ENCODE measurements at places on chromosomes 11 and 22.
A peak's percentile ranks its signal among the peaks of the same experiment; 100 is the strongest.

DNA sequence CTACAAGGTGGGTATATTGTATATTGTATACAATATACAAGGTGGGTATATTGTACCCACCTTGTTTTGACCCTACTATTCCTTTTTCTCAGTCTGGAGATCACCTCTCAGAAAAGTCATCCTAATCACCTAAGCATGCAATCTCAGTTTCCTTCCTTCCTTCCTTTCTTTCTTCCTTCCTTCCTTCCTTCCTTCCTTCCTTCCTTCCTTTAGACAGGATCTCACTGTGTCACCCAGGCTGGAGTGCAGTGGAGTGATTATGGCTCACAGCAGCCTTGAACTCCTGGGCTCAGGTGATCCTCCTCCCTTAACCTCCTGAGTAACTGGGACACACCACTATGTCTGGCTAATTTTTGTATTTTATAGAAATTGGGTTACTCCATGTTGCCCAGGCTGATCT is 1.2 kb upstream of the KCNE3 start:
- DNase-seq: no peak

DNA sequence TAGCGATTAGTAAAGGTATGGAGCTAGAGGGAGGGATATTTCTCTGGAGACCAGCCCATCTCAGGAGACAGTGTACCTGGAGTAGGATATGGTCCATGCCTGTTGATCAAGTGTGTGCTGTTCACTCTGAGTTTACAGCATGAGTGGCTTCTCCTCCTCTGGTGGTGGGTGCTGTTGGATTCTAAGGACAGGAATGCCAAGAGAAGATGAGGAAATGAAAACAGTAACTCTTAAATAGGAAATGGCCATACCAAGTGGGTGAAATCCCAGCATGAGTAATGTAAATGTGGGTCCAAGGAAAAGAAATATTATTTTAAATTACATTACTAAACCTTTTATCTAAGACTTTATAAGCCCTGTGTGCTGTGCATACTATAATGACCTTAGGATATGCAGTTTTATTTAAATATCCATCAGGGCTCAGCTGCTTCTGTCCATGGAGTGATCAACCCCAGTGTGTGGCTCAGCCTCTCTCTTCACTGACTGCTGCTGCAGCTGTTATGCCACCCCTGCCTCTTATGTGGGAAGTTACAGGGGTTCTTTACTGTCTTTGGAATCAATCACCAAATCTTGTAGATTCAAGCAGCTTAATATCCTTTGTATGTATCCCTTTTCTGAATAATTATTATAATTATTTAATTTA is 54.3 kb downstream of the FAT3 start:
- DNase-seq: no peak

DNA sequence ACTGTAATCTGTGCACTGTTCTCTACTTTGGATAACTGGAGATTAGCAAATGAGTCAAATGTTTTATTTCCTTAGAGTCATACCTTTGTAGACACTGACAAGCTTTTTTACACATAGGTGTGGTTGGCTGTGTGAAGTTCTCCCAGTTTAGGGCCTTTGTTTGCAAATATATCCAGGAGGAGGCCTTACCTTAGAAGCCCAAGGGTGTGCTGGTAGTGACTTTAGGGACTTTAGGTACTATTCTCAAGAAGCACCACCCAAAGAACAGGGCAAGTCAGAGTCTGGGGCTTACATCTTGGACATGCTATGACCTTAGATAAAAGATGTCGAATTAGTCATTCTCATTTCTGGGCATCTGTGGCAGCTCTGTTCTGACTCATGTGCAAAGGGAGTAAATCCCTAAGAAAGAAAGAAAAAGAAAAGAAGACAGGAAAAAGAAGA is 4.8 kb upstream of the FAR1 start:
- no peak for DNase-seq

DNA sequence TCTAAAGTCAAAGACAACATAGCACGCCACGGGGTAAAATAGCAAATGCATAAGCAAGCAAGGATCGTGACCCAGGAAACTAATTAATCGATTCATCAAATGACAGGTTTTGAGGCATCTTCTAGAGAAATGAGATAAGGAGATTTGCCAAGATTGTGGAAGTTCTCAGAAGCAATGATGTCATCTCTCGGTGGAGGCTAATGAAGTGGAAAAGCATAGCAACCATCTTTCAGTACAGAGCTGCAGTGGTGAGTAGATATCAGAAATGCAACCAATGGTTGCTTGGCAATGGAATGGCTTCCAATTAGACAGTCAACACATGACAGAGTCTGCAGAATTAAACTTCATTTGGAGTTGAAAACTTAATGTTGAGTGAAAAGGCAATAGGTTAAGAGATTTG is 116.0 kb downstream of the KIRREL3 start:
- DNase-seq: no peak

- no peak for DNase-seq
These were observed 1.8 kb upstream of the EPS8L2 start for GRCh38 chr11:704228-704674.

DNA sequence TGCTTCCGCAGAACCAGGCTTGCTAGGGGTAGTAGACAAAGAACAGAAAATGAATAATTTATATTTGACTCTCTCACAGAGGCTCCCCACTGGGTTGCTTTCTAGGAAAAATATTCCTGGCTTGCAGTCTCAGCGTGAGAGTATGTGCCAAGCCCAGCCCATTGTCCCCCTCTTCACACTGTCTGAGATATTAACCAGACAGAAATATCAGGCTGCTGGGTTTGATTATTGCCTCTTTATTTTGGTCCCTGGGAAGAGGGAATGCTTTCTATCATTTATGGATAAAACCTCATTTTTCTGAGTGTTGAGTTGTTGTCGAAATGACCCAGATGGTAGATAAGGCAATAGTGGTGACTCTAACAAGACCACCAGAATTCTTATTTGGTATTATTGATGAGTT is 367.9 kb downstream of the METTL15 start:
- no peak for DNase-seq

- no peak for DNase-seq
These were observed 49.7 kb downstream of the CCDC34 start for GRCh38 chr11:27313157-27313821.

GRCh38 chr22:44664149-44664548 is 37.9 kb upstream of the PRR5 start:
- peak; percentile 63 for DNase-seq

- DNase-seq: no peak
These were observed 130.4 kb downstream of the SLC1A2 start for GRCh38 chr11:35288817-35289541.

- no peak for DNase-seq
These were observed 8.0 kb downstream of the IL10RA start for GRCh38 chr11:117993988-117994745.

GRCh38 chr11:19646921-19647320 is 65.7 kb upstream of the NAV2 start:
- no peak for DNase-seq

GRCh38 chr11:130815956-130816355 is 100.3 kb downstream of the SNX19 start:
- no peak for DNase-seq
